ENCODE measurements at places on chromosomes 6 and 20.

- DNase-seq: no peak
These were observed 180.5 kb downstream of the JARID2 start for GRCh38 chr6:15426395-15426794.

DNA sequence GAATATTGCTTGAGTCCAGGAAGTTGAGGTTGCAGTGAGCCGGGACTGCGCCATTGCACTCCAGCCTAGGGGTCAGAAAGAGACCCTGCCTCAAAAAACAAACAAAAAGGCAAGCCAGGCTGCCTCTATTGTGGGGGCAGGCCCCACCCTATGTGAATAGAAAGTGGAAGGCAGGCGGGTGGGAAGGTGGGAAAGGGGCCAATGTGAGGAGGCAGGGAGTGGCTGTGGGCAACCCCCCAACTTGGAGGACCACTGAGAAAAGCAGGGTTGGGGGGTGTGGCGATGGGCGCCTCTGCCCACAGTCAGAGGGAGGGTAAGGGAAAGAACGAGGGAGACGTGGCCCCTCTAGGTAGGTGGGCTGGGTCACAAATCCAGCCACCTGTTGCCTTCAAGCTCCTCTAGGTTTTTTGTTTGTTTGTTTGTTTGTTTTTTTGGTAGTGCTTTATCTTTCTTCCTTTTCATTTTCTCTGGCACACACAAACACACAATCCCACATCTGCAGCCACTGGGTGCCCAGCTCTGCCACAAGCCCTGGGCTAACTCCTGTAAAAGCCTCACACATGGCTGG is 5.3 kb upstream of the AP5S1 start:
- no peak for DNase-seq

- no peak for DNase-seq
These were observed 7.6 kb upstream of the CLDN20 start for GRCh38 chr6:155256122-155256795.

DNA sequence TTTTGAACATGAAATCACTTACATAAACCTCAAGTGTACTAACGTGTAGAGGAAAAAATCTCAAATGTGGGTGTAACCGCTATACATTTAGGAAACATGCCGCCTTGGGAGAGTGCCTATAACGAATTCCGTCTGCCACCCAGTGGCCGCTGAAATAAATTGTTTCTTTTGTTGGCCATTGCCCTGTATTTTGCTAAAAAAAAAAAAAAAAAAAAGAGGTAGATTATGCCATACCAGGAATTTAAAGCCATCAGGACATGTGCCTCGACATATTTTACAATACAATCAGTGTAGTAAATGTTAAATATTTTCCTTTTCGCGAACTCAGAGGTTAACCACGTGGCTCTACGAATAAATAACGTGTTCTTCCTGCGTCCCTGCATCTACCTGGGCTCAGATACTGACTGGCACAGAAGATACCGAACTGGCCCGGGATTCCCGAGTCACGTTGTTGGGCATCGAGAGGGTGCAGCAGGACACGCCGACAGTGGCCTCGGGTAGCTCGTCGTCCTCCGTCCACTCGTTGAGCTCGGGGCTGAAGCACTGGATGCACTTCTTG is 14.3 kb downstream of the KLHL31 start:
- DNase-seq: no peak

DNA sequence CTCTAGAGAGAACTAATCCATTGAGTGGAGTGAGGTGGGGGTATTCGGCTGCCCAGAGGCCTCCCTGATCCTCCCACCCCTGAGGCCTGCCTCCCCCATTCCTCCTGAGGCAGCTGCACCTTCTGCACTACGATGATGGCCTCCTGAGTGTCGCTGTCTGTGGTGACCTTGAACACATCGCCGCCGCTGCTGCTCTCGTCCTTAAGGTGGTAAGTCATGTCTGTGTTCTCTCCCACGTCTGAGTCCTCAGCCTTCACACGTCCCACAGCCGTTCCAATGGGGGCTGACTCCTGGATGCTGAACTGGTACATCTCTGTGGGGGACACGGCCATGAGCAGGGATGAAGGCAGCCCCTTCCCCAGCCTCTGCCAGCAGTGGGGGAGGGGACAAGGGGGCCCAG is 94.8 kb downstream of the CD40 start:
- no peak for DNase-seq

- DNase-seq: no peak
These were observed 76.3 kb downstream of the BTBD3 start for GRCh38 chr20:11993886-11994461.

DNA sequence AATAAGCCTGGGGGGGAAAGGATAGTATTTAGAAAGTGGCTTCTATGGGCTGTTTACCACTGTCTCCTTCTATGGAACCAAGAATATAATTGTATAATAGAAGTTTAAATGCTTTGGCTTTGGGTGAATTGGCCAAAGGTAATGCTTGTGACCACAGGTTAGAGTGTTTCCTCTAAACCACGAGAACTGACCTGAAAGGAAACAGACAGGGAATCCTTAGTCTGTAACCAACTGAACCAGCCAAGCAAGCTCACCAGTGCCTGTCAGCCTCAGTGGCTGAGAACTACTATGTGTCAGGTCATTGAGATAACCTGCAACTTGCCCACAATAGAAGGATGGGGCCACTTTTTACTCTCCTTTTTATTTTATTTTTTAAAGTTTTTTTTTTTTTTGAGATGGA is 47.9 kb upstream of the TXNDC5 start:
- DNase-seq: no peak

- no peak for DNase-seq
These were observed 132.6 kb downstream of the TRMT11 start for GRCh38 chr6:126118936-126119335.

GRCh38 chr20:24236201-24236600 is 233.2 kb upstream of the SYNDIG1 start:
- no peak for DNase-seq

DNA sequence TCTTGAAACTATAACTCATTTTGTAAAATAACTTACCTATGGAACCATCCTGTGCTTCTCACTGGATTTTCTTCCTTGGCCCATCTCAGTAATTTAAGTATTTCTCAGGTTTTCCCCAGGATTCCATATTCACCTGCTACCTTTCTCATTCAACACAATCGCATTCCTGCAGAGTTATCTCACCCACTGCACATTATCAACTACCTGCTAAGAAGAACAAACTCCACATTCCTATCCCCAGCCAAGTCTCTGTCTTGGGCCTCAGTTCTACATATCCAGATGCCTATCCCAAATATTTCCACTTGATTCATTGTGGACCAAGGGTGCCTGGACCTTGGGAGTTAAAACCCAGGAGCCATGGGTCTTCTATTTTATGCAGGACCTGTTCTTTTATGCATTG is 60.2 kb upstream of the KCNQ5 start:
- DNase-seq: no peak

- DNase-seq: no peak
These were observed 82.3 kb downstream of the DNAH8 start for GRCh38 chr6:38797391-38797790.

- no peak for DNase-seq
These were observed 66.4 kb downstream of the OLIG3 start for GRCh38 chr6:137427656-137428290.

DNA sequence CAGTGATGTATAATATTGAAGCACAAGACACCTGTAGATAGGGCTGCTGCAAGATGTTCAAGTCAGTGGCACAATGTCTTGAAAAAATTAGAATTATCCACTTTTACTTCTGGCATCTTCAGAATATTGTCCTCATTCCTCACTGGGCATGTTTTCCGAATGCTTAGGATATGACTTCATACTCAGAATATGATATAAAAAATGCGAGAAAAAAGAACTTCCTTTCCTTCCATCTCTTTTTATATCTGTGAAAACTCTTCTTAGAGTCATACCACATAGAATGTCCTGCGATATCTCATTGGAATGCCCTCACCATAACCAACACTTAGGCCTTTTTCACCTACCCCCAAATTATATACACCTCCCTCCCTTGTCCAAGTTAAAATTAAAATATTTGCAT is 4.6 kb downstream of the MAS1L start:
- DNase-seq: no peak

GRCh38 chr6:71388856-71389527 is 100.4 kb downstream of the OGFRL1 start:
- no peak for DNase-seq

DNA sequence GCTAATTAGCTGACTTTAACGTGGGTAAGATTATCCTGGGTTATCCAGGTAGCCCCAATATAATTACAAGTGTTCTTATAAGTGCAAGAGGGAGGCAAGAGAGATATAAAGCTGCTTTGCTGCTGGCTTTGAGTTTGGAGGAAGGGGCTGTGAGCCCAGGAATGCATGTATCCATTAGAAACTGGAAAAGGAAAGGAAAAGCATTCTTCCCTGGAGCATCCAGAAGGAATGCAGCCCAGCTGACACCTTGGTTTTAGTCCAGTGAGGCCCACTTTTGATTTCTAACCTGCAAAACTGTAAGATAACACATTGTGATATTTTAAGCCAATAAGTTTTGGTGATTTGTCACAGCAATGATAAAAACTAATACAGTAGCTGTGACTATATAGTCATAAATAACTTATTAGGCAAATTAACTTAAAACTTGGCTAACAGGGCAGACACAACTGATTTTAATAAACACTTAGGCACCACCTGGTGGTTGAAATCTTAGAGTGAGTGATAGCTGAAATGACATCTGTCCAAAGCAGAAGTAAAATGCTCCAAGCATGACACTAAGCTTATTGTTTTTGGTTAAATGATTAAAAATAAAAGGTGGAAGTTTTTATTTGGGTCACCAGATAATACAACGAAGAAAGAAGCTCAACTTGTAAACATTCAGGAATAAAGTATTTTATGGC is 35.6 kb downstream of the ADGRF4 start:
- no peak for DNase-seq

- no peak for DNase-seq
These were observed 50.1 kb downstream of the PHF3 start for GRCh38 chr6:63685446-63686379.

DNA sequence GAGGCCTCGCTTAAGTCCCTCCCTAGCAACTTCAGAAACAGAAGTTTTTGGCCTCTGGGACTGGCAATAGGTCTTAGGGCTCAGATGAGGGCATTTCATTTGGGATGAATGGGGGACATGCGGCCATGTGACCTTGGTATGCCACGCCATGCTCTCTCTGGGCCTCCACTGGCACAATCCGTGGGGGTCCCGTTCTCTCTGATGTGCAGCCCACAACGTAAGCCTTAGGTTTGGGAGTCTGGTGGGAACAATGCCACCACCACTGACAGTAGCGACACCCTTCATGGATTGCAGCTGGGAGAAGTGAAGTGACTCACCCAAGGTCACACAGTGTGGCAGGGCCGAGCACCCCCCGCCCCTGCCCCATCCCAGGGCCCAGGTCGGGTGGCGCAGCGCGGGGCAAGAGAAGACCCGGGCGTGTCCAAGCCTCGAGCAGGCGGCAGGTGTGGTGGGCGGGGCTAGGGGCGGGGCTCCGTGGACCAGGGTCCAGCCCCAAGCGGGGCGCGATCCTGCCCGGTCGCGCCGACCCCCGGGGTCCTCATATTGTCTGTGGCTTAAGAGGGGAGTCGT is 864 bp upstream of the CEBPB start:
- DNase-seq: no peak

GRCh38 chr6:104887350-104887749 is 27.6 kb upstream of the HACE1 start:
- DNase-seq: no peak
